ENCODE measurements at places on chromosomes 7 and 10.

GRCh38 chr10:79305988-79306387 is 41.3 kb upstream of the PPIF start:
- DNase-seq = no peak

- DNase-seq = peak; percentile 33
Measured at GRCh38 chr7:34675749-34676374, 17.8 kb downstream of the NPSR1 start.

DNA sequence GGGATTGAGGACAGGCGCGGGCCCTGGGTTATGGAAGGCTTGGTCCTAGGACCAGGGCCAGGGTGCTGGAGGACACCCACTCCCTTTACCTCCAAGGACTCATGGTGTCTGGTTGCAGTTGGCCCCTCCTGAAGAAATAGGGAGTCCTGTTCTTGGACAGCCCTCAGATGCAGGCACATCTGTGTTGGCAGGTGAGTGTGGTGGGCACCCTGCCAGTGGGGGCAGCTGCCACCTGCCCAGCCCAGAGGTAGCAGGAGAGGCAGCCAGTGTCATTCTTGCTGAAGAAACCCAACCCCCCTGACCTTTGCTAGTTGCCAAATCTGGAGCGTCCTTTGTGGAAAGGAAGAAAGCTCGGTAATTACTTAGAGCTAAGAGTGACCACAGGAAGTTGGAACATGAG is 8.3 kb downstream of the GALNT17 start:
- no peak for DNase-seq

GRCh38 chr7:139703487-139704307 is 74.1 kb downstream of the HIPK2 start:
- no peak for DNase-seq

GRCh38 chr10:132151951-132152505 is 34.7 kb upstream of the DPYSL4 start:
- no peak for DNase-seq

DNA sequence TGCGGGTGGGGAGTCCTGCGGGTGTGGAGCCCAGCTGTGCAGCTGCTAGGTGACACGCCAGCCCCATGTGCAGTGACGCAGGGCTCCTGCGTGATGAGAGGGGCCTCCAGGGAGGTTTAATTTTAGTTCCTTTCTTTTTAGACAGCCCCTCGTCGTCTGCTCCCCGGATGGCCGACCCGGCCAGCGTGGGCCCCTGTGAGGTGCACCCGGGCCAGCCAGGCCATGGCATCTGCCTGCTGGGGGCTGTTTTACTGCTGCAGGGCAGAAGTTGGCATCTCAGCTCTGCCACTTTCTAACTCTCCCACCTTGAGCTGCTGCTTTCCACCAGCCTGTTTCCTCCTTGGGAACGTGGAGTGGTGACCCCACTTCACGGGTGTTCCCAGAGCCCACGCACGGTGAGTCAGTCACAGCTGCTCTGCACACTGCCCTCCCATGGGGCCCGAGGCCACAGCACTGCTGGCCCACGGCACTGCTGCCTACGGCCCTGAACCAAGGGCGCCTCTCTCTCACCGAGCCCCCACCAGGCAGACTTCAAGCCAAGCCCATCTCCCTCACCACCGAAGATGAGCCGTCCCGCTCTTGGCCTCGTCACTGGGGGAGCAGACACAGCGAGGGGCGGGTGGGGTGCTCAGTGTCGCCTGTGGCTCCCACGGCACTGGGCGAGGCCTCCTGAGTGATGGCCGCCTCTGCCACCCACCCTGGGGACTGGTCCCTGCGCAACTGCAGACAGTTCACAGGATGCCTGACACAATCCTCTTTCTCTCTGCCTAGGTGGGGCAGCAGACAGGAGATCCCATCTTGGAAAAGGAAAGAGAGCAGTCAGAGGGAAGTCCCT is 21.3 kb downstream of the CYP2W1 start:
- DNase-seq = no peak

- DNase-seq = no peak
Measured at GRCh38 chr7:24119852-24120251, 164.1 kb upstream of the NPY start.

GRCh38 chr10:88875081-88875480 is 5.0 kb upstream of the STAMBPL1 start:
- no peak for DNase-seq

- no peak for DNase-seq
Measured at GRCh38 chr7:50854247-50854646, 71.6 kb upstream of the GRB10 start.

DNA sequence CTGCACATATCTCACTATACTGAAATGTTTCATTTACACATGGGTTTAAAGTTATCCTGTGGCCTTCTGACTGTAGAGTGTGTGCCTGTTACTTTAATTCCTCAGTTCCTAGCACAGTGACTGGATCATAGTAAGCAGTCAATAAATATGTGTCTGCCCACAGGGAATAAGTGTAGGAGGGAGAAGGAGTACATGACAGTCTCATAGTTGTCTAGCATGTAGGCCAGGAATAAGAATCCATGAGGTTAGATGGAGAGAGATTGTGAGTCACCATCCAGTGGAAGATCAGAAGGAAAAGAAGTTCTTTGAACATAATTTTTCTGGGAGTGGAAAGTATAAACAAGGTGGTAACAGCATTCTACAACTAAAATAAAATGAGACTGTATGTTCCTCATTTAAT is 36.6 kb upstream of the SEMA3A start:
- peak; percentile 9 for DNase-seq

- no peak for DNase-seq
Measured at GRCh38 chr10:124625831-124626238, 118.3 kb downstream of the FAM53B start.

- peak; percentile 84 for DNase-seq
Measured at GRCh38 chr10:24858288-24859270, 93.8 kb downstream of the PRTFDC1 start.

Data from NCI-H460 (cell line).